Stimulated activated CD8-positive, alpha-beta memory T cell treated with anti-CD3 and anti-CD28 coated beads, Interleukin-7, amount 100 ng/mL, for 1 hour (primary cell): ENCODE measurements at places on chromosomes 7 and 10.

GRCh38 chr10:86251426-86251825 is 115.2 kb downstream of the GRID1 start:
- no peak for DNase-seq

DNA sequence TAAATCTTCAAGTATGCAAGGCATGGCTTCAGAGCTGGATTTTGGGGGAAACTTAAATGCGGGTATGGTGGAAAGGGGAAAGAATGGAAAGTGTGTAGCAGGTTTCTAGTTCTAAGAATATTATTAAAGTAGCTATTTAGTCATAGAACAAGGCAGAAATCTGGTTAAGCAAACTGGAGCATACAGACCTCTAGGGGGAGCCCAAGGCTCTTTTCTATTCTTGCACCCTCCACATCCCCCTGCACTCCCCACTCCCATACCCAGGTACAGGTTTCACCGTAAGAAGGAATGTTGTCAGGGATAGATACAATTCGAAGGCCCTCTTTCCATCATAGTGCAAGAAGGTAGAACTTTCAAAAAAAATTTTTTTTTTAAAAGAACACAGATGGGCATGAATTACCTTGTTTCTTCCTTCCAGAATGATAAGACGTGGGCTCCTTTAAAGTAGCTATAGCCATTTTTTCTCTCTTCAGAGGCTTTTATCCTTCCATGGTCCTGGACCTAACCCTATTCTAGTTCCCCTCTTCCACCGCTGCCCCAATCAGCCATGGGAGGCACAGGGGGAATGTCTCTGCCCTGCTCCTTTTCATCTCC is 41.5 kb upstream of the SMIM30 start:
- DNase-seq, result no peak

DNA sequence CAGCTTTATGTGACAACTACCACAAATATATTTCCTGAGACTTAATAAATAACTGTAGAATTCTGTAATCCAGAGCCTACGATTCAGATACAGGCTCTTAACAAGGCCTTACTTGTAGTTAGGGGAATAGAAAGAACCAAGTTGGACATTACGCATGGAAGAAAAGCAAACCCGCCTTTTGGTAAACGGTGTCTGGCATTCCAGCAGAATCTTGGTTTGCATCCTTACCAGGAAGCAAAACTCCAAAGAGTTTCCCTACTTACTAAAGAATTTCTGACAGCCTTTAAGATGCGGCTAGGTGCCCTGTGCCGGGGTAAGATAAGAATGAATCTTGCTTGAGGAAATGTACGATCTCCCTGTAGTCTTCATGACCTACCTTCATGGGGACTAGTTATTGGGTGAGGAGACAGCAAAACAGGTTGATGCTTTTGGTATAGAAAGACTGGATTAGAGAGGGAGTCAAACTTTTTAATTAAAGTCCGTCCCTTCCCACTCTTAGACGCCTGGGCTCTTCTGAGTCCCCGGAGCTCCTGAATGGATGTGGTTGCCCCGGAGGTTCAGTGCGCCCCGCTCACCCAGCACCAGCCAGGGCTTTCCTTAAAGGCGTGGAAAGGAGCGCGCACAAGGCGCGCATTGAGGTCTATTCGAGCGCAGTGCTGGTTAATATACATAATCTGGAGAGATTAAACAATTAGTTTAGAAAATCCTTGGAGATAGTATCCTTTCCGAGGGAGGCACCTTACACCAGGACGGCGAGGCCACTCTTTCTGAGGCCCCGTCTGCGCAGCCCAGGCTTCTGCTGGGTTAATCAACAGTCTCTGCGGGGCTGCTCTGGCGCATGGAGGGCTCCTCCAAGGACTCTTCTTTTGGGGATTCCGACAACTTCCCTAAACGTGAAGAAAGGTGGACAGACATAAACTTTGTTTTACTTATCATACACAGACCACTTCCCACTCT is 11.5 kb downstream of the PTF1A start:
- DNase-seq, result no peak

DNA sequence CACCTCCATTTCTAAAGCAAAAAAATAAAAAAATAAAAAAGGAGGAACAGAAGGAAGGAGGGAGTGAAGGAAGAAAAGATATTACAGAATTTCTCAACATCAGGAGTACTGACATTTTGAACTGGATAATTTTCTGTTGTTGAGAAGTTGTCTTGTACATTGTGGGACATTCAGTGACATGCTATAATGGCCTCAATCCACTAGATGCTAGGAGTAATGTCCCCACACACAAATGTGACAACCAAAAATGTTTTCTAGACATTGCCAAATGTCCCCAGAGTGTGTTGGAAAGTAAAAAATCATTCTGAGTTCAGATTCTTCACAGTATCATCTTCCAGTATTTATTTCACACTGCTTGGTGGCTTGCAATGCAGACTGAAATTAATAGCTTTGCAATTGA is 6.5 kb downstream of the ZNF438 start:
- DNase-seq, result no peak

- DNase-seq, result no peak
Measured at GRCh38 chr7:48224042-48224441, 52.8 kb downstream of the ABCA13 start.

GRCh38 chr10:3051692-3052091 is 15.7 kb upstream of the PFKP start:
- no peak for DNase-seq

- no peak for DNase-seq
Measured at GRCh38 chr7:28383975-28384374, 28.3 kb upstream of the CREB5 start.
